ENCODE measurements at places on chromosomes 1 and 21. TPM values are rescaled to one million over a fixed set of nuclear protein-coding genes. Genes with fewer than 3 reads are reported as not detected.
A peak's percentile ranks its signal among the peaks of the same experiment; 100 is the strongest.

- no peak for DNase-seq
Measured at GRCh38 chr1:117964290-117965038, 34.9 kb downstream of the WDR3 start.

DNA sequence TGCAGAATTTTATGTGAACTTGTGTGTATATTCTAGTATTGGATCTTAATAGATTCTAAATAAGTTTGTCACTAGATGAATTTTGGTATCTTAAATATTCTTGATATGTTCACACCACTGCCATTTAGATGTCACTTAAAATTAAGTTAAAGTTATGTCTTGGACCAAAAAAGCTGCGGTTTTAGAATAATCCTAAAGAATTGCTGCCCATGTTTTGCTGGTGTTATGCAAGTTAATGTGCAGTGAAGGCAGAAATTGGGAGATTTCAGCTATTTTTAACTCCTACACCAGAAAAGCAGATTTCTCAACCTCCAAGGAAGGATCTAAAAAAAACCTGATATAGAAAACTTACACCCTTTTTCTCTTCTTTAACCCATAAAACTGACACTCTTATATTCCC, 757 bp downstream of the ACADM start:
- DNase-seq, result no peak

TAS1R3 gene
- polyA plus RNA-seq, result 0.16 TPM

DNA sequence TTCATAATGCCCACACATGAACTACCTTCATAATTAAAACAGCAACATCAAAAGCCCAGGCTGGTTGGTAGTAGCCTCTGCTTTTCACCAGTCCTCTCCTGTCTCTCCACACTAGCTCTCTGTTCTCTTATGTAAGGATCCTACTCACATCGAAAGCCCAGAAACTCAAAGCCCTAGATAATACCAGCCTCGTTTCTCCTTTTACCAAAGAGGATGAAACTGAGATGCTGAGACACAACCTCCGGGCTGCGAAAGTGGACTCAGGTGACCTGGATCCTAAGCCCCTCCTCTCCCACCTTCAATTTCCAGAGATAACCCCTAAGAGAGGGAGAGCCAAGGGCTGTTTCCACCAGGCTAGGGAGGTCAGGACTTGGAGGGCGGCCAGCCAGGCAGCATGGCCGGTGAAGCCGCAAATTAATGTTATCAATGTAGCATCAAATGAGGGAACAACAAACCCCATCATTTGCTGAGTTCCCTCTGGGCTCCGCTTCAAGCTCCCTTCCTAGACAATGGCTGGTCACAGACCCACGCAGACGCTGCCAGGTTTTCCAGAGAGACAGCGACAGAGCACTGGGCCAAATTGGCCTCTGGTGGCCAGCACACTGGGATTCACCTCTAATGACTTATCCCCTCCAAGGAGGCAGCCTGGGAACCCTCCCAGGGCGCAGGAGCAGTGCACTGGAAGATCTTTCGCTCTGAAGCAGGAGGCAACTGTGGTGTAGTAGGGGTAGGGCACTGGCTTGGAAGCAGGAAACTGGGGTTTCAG, 20.7 kb upstream of the STMN1 start:
- DNase-seq, result no peak

- DNase-seq, result no peak
Measured at GRCh38 chr1:5949085-5949760, 43.0 kb downstream of the NPHP4 start.

- DNase-seq, result no peak
Measured at GRCh38 chr21:37551331-37551992, 184.9 kb downstream of the DYRK1A start.

DNA sequence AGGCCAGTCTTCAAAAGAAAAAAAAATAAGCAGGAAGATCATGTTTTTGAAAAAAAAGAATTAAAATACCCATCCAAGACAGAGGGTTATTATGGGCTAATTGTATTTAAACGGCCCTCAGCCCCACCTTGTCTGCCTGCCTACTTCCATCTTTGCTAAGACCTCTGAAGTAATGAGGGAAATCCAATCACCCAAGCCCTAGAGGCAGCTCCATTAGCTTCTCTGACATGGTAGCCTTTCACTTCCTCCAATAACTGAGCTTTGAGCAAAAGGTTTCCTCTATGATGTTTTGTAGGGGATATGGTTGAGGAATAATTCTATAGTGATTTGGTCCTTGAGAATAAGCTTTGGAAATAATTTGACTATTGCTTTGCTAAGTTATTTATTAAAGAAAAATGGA, 178.2 kb upstream of the SGIP1 start:
- no peak for DNase-seq

DNA sequence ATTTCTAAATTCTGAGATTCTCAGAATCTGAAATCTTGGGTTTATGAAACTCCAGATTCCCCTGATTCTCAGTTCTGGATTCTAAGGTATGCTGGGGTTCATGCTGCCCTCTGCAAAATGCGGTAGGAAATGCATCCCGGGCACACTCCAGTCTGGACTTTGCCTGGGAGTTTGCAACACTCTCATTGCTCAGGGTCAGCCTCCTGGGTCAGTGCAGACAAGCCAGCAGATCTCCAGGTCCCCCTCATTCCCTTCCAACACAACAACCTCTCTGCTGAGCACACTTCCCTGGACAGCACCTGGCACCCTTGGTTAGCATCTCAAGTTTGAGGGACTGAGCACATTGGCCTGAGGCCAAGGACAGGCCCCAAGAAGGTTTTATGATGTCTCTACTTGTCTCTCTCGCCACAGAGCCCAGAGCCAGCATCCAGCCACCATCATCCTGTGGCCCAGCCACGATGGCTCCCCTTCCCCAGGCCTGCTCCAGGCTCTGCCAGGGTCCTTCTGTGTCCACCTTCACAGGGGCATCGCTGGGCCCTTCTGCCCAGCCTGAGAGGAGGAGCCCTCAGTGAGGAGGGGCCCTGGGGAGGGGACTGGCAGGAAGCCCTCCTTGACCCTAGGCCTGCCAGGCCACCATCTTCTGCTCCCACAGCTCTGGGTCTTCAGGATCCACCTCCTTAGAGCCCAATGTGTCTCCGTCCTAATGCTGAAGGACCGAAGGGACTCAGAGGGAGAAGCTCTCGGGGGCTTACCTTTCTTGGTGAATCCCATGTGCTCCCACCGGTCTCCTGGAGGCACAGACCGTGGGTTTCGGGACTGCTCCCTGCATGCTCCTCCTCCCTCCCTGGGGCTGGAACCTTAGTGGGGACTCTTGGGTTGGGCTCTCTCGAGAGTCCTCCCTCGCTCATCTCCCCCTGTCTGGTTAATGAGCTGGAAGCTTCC, 550.7 kb downstream of the PTPRU start:
- no peak for DNase-seq

- DNase-seq, result no peak
Measured at GRCh38 chr1:38858833-38859560, 575 bp downstream of the RRAGC start.

KRTAP19-5 gene
- not detected for polyA plus RNA-seq

- no peak for DNase-seq
Measured at GRCh38 chr1:148162363-148162762, 10.3 kb upstream of the NBPF11 start.

DNA sequence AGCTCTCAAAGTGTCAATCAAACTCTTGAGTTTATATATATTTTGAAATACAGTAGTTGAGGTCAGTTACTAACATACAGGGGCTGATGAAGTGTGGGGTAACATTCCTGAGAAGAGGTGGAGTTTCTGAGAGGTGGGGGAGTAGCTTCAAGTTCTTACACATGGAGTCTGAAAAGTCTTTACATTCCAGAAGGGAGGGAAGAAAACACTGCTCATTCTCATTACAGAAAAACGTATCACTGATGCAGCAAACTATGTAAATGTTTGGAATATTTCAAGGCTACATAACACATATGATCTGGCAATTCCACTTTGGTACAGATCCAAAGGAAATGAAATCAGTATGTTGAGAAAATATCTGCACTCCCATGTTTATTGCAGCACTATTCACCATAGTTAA, 1065.8 kb upstream of the B3GALT2 start:
- no peak for DNase-seq

ZNF648 gene
- 0.64 TPM for polyA plus RNA-seq

DNA sequence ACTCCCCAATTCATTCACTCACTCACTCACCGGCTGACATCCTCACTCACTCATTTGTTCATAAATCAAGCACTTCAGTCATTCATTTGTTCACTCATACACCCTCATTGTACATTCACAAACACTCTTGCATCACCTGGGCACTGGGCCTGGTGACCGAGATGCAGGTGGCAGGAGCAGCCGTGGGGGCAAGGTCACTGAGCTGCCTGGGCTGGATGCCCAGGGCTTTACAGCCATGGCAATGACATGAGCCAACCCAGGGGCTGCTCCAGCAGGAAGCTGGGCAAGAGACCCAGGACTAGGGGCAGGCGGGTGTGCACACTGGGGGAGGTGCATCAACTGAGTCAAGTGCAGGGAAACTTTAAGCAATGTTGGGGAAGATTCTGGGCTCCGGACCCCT, 113.6 kb upstream of the IGSF21 start:
- DNase-seq, result no peak

LSS gene
- polyA plus RNA-seq, result 139 TPM

DNA sequence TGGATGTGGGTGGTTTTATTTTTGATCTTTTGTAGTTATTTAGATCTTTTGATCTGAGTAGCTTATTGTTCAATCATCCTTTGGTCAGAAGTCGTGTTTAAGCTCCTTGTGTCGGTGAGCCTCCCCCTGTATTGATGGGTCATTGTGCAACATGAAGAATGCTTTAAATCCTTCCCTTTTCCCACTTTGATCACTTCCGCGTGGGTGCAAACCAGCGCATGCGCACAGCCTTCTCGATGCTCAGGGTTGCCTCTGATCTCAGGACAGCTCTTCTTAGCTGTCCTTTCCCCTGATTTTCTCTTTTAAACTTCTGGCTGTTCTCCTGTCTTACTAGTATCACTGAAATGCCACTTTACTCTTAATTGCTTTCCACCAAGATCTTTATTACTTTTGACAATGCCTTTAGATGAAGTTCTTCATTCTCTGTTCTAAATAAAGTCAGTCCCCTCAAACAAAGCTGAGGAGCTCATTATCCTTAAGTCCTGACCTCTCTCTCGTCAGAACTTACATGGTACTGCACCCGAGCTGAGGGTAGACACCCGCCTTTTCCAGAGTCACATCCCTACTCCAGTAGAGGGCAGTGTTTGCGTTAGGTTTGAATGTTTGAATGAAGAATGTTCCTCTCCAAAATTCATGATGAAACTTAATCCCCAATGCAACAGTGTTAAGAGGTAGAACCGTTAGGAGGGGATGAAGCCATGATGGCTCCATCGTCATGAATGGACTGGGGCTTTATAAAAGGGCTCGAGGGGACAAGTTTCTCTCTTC, 547.9 kb upstream of the TMPRSS15 start:
- DNase-seq, result peak; percentile 9

- no peak for DNase-seq
Measured at GRCh38 chr21:29557200-29557599, 258.5 kb downstream of the BACH1 start.

LCE1D gene
- polyA plus RNA-seq, result not detected

GRCh38 chr1:235050911-235051360, 77.7 kb downstream of the TOMM20 start:
- no peak for DNase-seq

- no peak for DNase-seq
Measured at GRCh38 chr1:168372307-168372706, 91.6 kb downstream of the TBX19 start.

DNA sequence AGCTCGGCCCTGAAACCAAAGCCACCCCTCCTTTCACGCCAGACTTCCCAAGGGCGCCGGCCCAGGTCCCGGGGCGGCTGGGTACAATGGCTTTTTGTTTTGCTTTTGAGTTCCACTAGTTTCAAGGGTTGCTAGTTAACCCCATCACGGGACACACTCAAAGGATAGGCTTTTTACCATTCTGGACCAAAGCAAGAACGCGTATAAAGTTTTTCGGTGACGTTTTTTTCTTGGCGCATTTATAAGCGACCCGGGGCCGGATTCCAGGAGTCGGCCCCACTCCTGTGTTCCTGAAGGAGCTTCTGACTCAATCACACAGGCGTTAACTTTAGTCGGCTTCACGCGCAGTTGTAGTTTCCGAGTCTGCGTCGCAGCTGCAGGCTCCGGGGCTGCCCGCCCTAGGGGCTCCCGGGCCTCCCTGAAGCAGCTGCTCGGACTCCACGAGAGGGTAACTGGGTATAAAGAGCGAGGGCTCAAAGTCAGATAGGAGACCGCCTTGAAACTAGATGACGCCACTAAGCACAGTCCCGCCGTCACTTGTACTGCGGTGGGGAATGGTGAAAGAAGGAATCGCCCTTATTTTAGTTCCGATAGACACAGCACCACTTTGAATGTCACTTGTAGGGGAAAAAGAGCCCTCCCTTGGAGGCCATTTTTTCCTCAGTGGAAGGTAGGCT, 707 bp upstream of the KLHL21 start:
- DNase-seq, result no peak

ADAMTSL4 gene
- polyA plus RNA-seq, result 5.9 TPM

GRCh38 chr1:181310560-181310959, 172.8 kb upstream of the CACNA1E start:
- no peak for DNase-seq

GRCh38 chr1:53643041-53643880, 95.7 kb downstream of the GLIS1 start:
- no peak for DNase-seq

LGR6 gene
- 1.3 TPM for polyA plus RNA-seq

DNA sequence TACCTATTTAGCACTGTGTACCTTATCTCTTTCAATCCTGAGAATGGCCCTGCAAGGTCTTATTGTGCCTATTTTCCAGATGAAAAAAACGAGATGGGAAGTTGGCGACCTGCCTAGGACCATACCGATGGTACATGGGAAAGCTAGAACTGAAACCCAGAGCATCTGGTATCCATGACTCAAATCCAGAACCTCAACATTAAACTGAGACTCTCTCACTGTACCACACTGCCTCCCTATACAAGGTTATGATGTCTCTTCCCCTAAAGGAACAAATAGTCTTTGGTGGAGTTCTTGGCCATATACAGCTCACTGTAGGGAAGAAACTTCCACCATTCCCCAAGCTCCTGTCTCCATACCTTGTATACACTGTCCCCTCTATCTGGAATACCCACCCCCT, 110.7 kb downstream of the TNR start:
- DNase-seq, result no peak

RIPK4 gene
- polyA plus RNA-seq, result 2.7 TPM

GRCh38 chr1:36258960-36259344, 34.7 kb downstream of the THRAP3 start:
- DNase-seq, result no peak

GRCh38 chr1:54919367-54920359, 32.7 kb upstream of the DHCR24 start:
- DNase-seq, result no peak

DNA sequence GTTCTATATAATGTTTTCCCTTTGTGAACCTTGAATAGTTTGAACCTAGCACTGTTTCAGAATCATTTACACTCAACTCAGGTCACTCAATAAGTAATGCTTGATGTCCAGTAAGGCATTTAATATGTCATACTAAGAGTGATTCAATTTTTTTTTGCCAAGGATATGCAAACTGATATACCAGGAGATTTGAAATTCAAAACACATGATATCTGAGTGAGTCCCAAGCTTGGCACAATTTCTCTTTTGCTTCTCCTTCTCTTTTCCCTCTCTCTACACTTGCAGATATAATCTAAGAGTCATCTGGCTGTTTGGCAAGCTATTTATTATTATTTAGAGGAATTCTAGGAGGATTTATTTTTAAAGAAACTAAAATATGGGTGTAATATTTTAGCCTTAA, 61.6 kb upstream of the SPAG17 start:
- DNase-seq, result no peak

TFF1 gene
- polyA plus RNA-seq, result not detected
